ENCODE measurements at places on chromosomes 12 and 14.

DNA sequence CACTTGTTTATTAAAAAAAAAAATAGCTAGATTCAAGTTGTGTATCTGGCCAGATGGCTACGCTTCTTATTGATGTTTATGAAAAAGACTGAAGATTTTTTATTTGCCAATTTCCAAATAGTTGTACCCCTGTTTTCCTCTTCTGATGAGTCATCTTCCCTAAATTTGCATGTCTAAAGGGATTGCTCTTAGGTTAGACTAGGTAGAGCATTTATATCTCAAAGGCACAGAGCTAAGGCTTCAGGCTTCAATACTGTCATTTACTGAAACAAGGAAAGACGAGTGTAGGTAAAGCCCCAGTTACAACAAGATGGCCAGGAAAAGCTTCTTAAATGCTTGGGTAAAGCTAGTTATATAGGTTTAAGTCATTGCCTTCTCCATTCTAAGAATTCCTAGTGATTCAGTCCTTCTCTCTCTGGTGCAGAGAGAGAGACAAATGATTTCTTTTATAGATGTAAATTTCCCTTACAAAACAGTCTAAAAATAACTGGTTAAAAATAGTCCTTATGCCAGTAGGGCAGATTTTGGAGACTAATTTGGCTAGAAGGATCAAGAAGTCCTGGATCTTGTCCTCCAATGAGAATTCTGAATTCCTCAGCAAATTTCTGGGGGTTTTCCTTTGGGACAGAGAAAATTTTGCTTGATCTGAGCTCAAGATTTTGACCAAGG, 26.1 kb downstream of the LEMD3 start:
- no peak for DNase-seq

DNA sequence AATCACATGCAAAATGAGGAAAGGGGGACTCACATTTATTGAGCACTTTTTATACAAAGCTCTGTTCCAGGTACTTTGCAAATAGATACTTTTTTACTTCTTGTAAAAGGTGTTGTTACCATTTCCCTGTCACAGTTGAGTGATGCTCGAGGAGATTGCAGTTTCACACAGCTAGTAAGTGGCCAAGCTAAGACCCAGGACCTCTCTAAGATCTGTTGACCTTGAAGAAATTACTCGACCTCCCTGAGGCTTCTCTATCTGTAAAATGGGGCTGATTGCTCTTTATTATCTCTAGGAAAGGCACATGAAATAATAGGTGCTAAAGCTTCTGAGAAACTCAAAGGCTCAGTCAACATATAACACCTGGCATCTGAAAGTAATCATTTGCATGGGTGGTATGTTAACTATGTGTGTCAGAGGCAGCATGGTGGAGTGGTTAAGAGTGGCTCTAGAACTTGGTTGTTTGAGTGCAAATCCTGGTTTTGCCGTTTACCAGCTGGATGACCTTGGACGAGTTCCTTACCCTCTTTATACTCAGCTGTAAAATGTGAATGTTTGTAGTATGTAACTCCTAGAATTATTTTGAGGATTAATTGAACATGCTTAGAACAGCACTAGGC, 41.5 kb downstream of the IFT81 start:
- no peak for DNase-seq

DNA sequence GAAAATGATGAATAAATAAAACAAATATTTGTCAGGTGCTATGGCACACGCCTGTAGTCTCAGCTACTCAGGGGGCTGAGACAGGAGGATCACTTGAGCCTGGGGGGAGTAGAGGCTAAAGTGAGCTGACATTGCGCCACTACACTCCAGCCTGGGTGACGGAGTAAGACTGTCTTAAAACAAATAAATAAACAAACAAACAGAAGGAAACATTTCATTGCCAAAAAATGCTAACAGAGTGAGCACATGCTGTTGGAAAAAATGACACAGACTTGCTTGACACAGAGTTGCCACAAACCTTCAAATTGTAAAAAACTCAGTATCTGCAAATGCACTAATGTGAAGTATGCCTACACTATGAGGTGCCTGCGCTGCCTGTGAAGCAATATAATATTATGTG, 50.8 kb upstream of the AP4S1 start:
- no peak for DNase-seq

DNA sequence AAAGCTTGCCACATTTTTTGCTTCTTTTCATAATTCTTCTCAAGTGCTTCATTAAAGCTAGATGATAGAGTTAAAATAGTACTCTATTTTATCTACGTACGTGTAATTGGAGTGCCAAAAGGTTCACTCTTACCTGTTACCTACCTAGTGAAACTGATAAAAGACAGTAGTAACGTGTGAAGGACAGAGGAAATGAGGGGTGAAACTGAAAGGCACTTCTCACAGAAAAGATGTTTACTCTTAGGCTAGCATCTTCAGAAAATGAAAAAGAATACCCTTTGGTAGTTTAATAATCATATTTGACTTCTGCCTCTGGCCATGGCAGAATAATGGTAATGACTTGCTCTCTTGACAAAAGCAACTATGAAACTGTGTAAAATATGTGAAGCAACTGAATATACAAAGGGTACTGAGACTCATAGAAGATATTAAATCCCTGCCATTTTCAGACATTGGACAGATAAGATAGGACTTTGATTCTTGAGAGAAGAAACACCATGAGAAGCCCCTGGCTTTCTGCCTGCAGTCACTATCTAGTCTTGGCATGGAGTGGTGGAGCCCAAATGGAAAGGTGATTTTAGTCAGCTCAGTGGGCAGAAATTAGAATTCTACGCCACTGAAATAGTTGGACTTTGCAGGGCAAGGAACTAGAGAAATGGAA, 6.3 kb upstream of the EVL start:
- no peak for DNase-seq

GRCh38 chr12:85835426-85836196, 598 bp downstream of the RASSF9 start:
- DNase-seq: no peak

DNA sequence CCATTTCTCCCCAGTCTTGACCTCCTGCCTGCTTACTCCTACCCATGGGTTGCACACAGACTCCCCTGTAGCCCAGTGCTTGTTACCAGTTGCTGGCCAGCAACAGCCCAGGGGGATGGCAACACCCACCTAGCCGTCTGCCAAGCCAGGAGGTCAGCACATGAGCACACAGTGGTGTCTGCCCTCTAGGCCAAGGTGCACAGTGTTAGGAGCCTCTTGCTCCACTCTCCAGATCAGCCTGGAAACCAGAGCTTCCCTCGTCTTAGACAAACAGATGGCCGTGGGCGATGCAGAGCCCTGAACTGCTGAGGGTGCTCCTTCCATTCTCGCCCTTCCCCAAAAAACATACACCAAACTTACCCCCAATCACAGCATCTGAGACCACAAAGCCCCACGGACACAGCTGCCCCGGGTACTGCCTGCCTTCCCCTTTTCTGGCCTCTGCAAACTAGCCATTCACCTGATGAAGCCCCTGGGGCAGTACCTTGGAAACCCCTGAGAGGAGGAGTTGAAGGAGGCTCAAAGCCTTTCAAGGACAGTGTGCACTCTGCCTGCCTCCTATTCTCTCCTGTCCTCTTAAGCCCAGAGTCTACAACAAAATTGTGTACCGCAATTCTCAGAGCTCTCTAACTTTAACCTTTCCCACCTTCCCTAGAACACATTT, 1.0 kb upstream of the GPD1 start:
- no peak for DNase-seq

GRCh38 chr14:42335918-42336317, 729.2 kb downstream of the LRFN5 start:
- DNase-seq: no peak

- DNase-seq: no peak
Measured at GRCh38 chr12:53120685-53121525, 17.6 kb downstream of the SOAT2 start.

DNA sequence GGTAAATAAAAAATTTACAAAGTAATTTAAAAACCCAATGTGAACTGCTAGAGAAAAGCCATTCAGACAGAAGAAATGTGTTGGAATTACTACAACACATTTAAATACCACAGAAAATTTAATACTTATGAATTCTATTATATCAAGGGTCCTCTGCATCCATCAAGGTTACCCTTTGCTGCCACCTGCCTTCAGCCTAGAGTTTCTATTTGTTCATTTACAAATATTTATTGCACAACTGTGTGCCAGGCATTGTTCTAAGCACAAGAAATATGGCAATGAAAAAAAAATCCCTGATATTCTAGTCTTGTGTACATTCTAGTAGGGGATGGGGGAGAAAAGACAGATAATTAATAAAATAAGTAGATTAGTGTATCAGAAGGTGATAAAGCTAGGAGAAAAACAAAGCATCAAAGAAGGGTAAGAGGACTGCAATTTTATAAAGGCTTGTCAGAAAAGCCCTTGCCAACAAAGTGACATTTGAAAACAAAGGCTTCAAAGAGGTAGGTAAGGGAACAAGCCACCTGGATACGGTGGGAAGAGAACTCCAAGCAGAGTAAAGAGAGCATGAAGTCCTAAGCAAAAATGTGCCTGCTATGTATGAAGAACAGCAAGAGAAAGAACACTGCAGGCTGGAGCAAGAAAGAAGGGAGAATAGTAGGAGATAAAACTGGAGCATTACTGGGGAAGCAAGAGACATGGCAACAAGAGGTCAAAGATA, 59.1 kb upstream of the SLC6A13 start:
- no peak for DNase-seq

- DNase-seq: no peak
Measured at GRCh38 chr12:124509300-124509675, 58.1 kb downstream of the NCOR2 start.

DNA sequence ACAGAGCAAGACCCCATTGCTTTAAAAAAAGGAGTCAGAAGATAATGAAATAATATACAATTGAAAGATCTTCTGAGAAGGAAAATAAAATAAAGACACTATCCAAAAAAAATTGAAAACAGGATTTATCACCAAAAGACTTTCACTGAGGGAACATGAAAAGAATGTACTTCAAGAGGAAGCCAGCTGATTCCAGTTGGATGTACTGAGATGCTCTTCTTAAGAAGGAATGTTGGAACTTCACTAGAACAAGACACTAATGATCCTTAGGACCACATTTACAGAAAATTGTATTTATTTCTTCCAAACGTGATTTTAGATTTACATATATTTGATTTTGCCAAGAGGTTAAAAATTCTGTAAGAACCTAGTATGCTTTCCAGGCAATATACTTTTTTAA, 65.6 kb upstream of the CNOT2 start:
- no peak for DNase-seq

DNA sequence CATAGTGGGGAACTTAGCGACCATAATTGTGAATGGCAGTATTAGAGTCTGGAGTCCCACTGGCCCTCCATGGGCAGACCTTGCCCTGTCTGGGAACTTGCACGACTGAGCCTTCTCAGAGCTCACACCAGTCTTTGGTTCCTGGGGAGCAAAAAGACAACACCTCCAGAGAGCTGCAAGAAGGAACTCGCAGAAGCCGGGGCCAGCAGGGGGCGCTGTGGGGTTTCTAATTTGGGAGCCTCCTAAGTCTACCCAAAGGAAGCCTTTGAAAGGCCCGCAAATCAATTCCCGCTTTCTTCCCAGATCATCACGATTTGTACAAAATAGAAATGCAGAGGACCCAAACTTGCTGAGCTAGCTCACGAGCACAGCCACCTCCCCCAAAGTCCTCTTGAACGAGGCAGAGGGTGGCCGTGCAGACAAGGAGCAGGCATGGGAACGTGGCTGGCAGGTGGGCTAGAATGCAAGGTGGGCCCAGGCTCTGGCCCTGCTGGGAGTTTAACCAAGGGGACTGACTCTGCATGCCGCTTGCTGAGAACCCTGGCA, 46.3 kb upstream of the FBXO21 start:
- DNase-seq: peak; percentile 90

- DNase-seq: no peak
Measured at GRCh38 chr14:69066396-69067171, 86.3 kb downstream of the DCAF5 start.

DNA sequence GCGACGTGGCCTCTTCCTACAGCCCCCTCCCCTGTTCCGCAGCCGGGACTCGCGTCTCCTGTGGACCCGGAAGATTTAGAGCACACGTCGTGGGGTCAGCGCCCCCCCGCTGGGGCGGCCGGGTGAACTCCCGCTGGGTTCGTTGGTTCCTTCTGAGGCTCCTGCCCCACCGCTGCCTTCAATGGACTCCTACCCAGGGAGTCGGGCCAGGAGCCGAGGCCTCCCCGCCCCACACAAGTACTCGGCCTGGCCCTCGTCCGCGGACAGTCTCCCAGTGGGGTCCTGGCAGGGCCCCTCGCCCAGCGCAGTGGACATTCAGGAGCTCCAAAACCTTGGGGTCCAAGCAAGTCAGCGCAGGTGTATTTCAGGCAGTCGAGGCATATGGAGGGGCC, 1.2 kb downstream of the MMP17 start:
- DNase-seq: no peak

DNA sequence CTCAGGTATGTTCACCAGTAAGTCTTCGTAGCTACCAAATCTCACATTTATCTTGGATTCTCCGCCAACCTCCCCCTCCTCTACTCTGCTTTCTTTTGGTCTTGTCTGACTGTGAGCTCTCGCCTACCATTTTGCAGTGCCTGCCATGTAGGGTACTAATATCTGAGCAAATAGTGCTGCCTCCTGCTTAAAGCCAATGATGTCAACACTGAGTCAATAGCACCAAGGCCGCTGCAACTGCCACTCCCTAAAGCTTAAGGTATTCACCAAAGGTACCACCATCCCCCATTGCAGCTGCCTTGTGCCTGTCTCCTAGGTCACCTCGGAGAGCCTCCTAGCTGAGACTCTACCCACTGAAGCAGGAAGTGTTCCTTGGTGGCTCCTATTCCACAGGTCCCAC, 114.8 kb upstream of the FUT8 start:
- no peak for DNase-seq

DNA sequence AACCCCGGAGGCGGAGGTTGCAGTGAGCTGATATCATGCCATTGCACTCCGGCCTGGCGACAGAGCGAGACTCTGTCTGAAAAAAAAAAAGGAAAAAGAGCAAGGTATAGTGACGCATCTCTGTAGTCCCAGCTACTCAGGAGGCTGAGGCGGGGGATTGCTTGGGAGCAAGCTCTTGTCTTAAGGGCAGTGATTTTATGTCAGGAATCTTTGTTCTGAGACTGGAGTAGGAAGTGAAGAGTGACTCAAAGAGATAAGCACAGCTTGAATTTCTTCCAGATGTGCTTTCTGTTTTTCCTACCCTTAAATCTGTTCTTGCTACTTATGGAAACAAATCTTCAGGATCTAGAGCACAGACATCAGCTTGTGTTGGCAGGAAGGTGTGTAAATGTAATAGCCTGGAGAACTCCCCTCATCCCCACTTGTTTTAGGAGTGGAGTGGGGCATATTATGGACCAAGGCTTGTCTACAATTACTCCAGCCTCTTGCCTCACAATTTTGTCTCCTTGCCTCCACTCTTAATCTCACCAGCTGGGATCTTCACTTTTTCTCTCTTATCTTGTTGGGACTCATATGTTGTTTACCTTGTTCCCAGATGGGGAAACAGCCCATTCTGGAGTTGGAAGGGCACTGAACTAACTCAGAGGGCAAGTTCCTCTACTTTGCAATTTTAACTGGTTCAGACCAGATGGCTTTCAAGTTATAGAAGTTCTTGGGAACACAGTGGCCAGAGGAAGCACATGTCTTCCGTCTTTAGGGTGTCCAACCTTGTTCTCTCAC, 7.5 kb downstream of the TMED2 start:
- no peak for DNase-seq

DNA sequence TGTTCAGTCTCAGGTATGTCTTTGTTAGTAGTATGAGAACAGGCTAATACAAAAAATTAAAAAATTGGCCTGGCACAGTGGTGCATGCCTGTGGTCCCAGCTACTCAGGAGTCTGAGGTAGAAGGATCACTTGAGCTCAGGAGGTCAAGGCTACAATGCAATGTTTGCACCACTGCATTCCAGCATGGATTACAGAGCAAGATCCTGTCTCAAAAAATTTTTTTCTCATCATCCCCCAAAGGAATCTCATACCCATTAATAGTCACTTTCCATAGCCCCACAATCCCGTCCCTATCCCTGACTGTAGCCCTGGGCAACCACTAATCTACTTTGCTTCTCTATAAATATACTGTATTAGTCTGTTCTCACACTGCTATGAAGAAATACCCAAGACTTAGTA, 57.8 kb downstream of the TTC8 start:
- no peak for DNase-seq

All from stimulated activated CD4-positive, alpha-beta T cell treated with anti-CD3 and anti-CD28 coated beads, Interleukin-12 subunit alpha, Interleukin-12 subunit beta, amount 100 ng/mL, for 48 hours (primary cell).